Head of caudate nucleus (tissue), 42 donors: ENCODE measurements at places on chromosomes 1 and 21.

- no peak for DNase-seq
These were observed 17.2 kb downstream of the RBM15 start for GRCh38 chr1:110356379-110356778.

DNA sequence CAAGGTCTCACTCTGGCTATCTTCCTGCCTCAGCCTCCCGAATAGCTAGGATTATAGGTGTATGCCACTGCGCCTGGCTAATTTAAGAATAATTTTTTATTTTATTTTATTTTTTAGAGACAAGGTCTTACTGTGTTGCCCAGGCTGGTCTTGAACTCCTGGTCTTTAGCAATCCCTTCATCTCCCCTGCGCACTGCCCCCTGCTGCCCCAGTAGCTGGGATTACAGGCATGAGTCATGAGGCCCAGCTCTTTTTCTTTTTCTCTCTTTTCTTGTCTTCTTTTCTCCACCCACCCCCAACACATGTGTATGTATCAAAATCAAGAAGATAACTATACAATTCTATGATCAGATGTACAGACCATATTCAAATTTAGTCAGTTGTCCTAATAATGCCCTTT lies 87.2 kb downstream of the PEX14 start:
- no peak for DNase-seq

DNA sequence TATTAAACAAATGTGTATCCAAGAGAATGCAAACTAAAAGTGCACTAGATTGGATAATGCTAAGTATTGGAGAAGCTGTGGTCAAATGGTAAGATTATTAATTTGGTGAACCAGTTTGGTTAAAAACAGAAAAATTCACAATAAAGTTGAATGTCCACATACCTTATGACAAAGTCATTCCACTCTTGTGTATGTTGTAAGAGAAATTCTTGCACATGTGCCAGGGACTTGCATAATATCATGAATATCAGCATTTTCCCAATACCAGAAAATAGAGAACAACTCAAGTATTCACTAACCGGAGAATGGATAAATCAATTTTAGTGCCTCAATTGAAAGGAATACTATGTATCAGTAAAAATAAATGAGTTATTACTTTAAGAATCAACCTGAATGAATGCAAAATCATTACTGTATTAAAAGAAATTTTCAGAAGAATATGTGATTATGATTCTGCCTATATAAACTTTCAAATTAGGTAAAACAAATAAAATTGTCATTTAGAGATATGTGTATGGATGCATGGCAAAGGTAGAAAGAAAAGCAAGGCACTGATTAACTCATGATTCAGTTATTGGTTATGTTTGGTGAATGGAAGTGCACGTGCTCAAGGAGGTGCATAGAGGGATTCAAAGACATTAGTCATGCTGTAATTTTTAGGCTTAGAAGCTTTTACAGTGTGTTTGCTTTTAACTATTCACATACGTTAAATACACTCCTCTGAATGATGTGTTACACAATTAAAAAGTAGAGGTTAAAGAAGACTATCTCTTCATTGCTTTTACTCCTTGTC lies 217.4 kb upstream of the KCNK2 start:
- no peak for DNase-seq

DNA sequence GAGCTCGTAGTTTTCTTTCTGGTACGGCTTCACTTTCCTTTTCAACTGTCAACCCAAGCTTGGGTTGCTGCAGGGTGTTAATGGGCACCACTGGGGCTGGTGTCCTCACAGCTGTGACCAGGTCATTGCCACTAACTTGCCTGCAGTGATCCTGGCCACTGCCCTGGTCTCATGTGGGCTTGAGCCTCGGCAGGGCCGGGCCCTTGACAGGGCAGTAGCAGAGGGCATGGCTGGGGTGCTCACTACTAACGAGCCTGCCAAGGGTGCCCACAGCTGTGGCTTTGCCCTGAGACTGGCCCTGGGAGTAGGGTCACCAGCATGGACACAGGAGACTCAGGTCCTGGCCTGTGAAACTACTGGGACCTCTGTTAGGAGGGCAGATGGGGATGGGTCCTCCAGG lies 31.5 kb upstream of the GNPAT start:
- DNase-seq = no peak

DNA sequence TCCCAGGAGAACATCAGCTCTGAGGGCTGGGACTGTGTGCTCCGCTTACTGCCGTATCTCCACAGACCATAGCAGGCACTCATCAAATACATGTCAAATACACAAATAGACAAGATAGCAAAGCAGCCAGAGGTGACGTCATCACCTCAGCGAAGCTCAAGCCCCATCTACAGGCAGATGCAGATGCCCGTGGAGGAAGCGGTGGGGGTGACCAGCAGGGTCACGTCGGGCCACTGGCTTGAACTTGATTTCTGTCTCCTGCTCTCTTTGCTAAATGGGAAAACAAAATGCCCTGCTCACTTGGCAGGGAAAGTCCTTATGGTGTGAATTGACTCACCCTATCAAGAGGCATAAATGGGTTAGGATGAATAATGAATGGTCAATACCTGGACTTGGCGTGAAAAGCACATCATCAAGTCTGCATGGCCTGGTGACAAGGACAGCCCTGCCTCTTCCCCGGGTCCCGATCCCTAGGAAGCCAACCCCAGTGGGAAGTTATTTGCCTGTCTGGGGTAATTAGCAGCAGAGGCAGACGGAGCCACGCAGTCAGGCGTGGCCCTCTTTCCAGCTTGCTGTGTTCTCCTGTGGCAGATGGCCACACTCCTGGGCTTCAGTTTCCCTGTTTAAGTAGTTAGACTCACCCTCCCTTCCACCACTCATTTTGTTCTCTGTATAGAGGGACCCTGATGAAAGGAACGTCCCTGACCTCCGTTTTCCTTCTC lies 536.0 kb downstream of the NPHP4 start:
- no peak for DNase-seq

DNA sequence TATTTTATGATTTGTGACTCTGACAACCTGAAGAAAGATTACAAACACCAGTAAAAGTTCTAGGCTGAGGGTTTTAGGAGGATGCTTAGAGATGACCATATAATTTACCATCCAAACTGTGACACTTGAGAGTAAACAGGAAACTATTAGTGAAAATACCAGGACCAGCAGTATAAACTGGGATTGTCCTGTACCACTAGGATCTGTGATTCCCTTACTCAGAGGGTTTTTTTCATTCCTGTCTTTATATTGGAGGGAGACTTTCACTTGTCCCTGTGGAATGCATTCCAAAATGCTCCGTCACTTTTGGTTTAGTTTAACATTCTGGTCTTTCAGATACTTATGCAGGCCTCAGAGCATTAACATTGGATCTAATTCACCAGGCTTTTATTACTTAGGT lies 482.9 kb downstream of the PTBP2 start:
- DNase-seq = no peak

DNA sequence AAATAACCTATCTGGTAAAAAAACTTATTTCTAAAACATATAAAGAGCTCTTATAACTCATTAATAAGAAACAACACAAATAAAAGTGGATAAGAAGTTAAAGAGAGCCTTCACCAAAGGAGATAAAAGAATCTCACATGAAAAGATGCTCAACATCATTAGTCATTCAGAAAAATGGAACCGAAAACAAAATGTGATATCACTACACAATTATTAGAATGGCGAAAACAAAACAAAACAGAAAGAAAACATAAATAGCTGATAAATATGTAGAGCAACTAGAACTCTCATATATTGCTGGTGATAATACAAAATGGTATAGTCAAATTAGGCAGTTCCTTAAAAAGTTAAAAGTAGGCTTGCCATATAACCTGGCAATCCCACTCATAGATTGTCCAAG lies 1109.3 kb downstream of the PLA2G4A start:
- no peak for DNase-seq

- DNase-seq = peak; percentile 87
These were observed 440 bp downstream of the PIGP start for GRCh38 chr21:37072274-37072987.

DNA sequence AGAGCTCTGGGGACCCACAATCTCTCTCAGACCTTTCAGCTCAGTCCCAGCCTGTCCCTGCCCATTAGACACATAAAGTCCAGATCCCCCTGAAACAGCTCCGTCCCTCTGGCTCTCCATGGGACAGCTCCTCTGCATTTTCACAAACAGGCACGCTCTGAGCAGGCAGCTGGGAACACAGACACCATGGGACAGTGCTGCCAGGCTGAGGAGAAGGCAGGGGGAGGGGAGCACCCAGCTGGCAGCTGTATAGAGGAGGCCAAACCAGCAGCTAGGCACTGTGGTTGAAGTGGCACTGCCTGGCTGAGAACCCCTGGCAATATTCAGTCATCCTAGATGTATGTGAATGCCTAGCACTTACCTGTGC lies 2.0 kb downstream of the TMEM63A start:
- DNase-seq = peak; percentile 66

GRCh38 chr21:46097336-46098293 lies at the start of gene COL6A2:
Gene COL6A2, plus strand, starts transcription at chr21:46098112.
- DNase-seq = no peak

- peak; percentile 90 for DNase-seq
These were observed at the start of gene TM2D1 for GRCh38 chr1:61724813-61725694. Gene TM2D1, minus strand, starts transcription at chr1:61725141. Its CDS starts 21 bp downstream, at chr1:61725120.

DNA sequence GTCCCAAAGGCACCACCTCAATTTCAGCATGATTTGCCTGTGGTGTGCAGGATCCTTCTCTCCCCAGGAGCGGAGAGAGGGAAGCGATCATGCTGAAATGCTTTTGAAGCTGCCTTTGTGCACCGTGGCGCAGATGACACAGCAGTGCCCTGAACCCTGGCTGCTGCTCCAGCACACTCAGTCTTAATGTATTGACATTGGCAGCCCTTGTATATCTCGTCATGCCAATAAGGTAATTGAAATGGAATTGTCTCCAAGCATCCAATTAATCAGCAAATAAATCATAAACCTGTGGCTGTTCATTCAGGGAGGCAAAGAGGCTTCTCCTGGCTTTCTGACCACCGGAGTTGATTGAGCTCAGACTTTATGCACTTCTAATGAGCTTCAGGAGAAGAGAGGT lies 139.8 kb downstream of the KAZN start:
- no peak for DNase-seq

GRCh38 chr1:155979597-155980343 lies 1.4 kb upstream of the ARHGEF2 start:
- DNase-seq = no peak

DNA sequence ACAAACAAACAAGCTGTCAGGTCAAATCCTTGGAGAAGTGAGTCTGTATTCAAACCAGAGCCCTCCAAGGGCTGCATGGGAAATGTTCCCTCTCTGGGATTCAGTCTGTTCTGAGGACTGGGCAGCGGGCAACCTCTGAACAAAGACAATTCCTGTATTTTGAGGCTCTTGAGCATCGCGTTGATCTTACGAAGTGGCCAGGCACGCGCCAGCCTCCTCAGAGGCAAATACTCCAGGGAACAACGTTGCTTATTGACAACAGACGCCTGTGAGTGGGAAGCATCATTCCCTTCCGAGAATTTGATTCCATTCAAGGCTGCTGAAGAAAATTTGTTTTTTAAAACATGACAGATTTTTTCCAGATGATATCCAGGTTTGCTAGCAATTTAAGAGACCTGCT lies 20.0 kb upstream of the TACSTD2 start:
- no peak for DNase-seq

DNA sequence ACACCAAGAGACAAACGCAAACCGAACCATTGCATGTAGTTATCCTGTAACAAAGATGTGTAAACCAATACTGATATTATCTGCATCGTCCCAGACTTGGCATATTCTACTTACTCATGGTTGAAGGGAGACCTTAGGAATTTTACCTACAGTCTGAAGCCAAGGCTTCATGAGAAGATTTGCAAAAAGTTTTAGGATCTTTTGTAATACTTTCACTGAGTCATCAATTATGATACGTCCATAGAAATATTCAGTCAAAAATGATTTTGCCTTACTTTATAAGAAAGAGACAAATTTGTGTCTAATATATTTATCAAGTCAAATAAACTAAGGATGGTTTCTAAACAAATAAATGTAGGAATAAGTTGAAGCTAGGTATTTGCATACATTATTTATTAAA lies 1176.1 kb upstream of the ADGRL2 start:
- DNase-seq = no peak

- DNase-seq = no peak
These were observed 24.2 kb downstream of the TMEM51 start for GRCh38 chr1:15177710-15178166.

- DNase-seq = no peak
These were observed 27.9 kb downstream of the NRDC start for GRCh38 chr1:51850420-51851223.

DNA sequence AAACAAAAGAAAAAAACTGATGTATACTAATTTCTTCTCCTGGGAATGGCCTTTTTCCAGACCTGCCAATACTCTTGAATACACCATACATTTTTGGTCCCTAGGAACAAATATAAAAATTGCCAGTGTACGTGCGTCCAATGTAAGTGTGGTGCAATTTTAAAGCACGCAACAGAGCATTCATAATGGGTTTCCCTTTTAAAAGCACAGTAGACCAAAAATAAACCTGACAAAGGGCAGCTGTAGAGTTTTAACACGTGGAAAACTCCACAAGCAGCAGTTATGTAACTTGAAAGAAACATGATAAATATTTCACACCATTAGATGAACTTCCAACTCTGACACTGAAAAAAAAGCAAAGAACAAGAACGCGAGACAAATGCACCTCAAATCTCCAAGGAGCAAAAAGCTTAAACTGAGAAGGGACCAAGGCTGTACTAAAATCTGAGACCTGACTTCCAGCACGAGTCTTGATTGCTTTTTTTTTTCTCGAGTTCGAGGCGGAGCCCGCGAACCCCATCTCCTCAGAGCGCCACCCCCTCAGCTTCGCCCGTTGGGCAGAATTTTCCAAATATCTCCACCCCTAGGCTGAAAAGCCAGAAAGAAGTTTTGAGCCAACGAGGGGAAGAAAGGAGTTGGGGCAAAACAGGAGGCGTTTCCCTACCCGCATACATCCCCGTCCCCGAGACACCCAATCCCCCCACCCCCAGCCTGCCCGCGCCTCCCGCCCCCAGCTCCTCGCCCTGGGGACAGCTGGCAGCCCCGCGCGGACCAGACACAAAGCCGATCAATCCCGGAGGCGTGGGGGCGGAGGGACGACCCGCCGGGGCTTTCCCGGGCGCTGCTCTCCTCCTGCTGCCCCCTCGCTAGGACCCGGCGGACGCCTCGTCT lies at the start of gene JAM2:
JAM2 (plus strand) TSS at position 599 of the 891 bp plus-strand sequence. CDS start 564 bp downstream, outside the sequence.
- no peak for DNase-seq

- no peak for DNase-seq
These were observed 13.3 kb downstream of the SLC66A1 start for GRCh38 chr1:19325368-19325957.

- DNase-seq = no peak
These were observed 625.3 kb downstream of the PLA2G4A start for GRCh38 chr1:187454010-187454409.

- DNase-seq = peak; percentile 72
These were observed 11.4 kb upstream of the MTARC1 start for GRCh38 chr1:220775240-220775853.

DNA sequence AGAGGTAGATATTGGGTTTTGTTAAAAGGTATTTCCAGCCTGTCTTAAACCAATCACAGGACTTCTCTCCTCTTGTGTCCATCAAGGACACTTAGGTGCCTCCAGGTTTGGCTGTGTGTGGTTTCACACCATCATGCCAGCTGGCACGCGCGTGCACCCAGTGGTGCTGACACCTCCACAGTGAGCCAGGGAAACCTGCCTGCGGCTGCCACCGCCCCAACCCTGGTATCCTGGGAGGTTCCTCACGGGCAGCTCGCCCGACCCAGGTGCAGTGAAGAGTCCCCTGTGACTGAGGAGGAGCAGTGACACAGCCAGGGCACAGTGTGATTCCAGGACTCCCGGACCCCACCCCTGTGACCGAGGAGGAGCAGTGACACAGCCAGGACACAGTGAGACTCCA lies 13.2 kb upstream of the COL6A2 start:
- no peak for DNase-seq

- no peak for DNase-seq
These were observed 13.1 kb upstream of the HEYL start for GRCh38 chr1:39652554-39652953.

GRCh38 chr1:100752791-100753190 lies 33.2 kb downstream of the VCAM1 start:
- no peak for DNase-seq
